Right forelimb (tissue), 1 donor: ENCODE measurements at places on chromosomes 11 and 22.

GRCh38 chr11:47705721-47706120, 9.4 kb downstream of the AGBL2 start:
- no peak for DNase-seq

DNA sequence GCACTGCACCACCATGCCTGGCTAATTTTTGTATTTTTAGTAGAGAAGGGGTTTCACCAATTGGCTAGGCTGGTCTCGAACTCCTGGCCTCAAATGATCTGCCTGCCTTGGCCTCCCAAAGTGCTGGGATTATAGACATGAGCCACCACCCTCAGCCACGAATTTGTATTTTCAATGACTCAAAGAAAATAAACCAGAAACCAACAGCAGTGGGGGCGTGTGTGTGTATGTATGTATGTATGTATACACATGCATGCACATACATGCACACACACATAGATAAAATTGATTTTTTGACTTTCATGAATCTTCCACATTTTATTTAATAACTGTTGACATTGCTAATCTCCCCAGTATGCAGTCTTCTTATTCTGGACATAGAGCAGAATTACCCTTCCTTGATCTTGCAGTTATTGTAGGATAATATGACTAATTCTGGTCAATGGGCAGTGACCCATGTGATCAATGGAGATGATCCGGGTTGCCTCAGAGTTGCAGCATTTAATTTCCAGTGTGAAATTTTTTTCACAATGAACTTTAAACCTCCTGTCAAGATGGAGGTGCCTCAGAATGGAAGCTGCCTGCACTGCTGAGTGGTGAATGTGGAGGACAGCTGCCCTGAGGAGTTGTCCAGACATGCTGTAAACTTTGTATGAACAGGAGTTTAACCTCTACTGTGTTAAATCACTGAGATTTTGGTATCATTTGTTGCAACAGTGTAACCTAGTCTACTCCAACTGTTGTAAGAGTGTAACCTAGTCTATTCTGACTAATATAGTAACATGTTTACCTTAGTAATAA, 12.8 kb upstream of the PTPN5 start:
- no peak for DNase-seq

- no peak for DNase-seq
These were observed 23.2 kb downstream of the RTN4RL2 start for GRCh38 chr11:57483562-57483918.

GRCh38 chr22:47080100-47080499, 317.6 kb downstream of the TBC1D22A start:
- no peak for DNase-seq

DNA sequence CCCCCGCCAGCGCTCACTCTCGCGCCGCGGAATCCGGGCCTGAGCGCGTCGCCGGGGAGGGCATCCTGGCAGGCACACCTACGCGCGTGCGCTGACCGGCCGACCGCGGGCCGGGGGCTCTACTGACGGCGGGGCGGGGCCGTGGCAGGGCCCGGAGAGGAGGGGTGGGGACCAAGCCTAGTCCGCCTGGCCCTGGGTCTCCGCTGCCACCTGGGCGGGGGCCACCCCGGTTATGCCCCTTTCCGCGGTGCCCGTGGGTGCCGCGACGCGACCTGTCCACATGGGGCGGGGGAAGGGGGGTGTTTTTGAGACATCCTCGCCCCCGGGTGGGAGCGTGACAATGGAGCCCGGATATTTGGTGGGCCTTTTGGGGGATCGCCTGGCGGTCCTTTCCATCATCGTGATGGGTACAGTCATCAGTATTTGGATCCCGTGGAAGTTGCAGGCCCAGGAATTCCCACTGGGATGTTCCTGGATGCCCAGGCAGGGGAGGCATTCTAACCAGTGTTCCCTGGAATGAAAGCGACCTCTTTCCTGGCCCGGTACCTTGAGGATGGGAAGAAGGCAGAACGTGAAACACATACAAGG, 2.2 kb downstream of the NCAM1 start:
- DNase-seq = peak; percentile 48

DNA sequence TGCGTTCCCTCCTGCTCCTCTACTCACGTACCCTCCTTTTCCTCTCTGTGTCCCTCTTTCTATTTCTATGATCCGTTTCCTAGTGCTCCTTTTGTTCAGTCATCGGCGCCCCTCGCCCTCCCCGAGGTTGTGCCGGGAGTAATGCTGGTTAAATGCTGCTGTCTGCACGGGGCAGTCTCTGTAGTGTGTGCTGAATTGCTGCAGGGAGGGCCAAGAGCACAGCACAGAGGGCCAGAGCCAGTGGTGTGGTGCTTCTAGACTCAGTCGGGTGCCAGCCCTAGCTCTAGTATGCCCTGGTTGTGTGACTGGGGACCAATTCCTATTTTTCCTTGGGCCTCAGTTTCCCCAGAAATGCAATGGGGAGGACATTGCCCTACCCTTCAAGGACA, 98.3 kb downstream of the PKNOX2 start:
- DNase-seq = no peak

DNA sequence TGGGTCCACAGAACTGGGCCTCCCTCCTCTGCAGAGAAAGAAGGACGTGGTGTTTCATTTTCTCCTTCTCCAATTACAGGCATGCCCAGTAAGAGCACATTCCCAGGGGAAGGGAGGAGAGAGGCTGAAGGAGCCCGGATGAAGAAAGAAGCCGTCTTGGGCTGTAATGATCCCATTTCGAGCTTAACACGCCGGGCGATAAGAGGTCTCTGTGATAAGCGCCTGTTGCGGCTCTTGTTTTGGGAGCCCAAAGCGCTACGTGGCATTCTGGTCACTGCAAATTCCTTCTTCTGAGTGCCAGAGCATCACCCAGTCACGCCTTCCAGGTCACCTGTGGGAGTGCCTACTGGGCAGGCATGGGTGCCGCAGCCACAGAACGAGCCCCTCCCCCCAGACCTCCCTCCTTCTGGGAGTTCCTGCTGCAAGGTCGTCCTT, 57.5 kb downstream of the ANO1 start:
- no peak for DNase-seq

- DNase-seq = no peak
These were observed 2.0 kb upstream of the KCNJ1 start for GRCh38 chr11:128868841-128869671.

DNA sequence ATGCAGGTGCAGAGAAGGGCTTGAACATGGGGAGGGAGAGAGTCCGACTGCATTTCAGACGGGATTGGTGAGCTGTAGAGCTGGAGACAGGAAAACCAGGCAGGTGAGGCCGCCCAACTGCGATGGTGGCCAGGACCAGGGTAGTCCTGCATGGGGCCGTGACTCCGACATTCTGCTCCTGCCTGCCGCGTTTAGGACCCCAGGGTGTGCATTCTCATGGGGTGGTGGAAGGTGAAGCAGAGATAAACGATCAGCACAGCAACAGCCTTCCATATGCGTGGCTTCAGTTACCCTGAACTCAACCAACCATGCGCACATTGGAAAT, 29.3 kb downstream of the SHANK2 start:
- no peak for DNase-seq
